ENCODE measurements at places on chromosomes 1 and 21.

DNA sequence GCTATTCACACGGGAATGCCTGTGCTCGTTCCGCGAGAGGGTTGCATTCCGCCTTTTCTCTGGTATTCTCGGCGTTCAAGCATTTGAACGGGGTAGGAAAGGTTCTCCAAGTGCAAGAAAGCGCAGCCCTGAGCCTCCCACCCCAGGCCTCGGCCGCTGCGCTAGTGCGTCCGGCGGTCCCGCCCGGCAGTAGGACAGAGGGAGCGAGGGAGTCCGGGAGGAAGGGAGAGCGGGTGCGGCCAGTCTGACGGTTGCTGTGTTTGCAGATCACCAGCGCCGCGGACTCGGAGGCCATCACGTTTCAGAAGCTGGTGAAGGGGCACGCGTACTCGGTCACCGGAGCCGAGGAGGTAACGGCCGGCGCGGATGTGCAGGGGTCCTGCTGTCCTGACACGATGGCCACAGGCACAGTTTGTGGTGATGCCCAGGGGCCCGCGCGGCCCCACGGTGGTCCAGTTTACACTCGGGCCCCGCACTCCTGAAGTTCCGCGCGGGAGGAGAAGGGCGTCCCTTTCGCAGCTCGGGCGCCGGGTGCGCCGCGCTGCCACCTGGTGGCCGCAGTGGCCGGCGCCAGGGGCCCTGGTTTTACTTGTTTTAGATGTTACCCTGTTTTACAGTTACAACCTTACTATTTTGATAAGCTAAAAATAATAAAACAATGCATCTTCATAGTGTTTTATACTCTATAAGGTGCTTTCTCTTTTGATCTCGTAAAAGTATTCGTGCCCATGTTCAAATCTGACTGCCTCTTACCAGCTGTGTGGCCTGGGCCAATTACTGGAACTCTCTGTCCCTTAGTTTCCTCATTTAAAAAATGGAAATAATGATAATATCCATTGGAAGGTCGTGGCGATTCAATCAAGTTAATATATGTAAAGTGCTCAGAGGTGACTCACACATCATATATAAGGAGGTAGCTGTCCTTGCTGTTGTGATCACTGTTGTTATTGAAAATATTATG is 36.7 kb downstream of the CAPN2 start:
- DNase-seq: peak; percentile 69

- no peak for DNase-seq
Measured at GRCh38 chr1:84143796-84144565, at the start of gene PRKACB. PRKACB (plus strand) TSS chr1:84144271; CDS start chr1:84144362, 91 bp downstream.

GRCh38 chr1:27934818-27935549 is at the start of gene SMPDL3B:
SMPDL3B (plus strand) TSS chr1:27935000; CDS start chr1:27935184, 184 bp downstream.
- DNase-seq: no peak

DNA sequence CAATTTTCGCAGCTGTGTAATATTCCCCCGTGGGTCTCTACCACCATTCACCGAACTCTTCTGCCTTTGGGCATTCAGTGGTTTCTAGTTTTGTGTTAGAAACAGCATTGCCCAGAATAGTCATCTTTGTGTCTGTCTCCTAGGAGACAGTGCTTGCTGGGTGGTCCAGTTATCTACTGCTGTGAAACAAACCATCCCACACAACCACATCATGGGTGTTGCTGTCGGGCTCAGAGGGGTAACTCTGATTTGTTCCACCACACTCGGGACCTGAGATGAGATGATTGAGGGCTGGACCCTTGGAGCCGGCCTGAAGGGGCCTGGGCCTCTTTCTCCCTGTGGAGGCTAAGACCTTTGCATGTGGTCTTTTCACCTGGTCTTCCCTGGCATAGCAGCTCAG is 427.2 kb upstream of the VAMP3 start:
- DNase-seq: no peak

- DNase-seq: no peak
Measured at GRCh38 chr1:88701275-88701674, 17.2 kb downstream of the PKN2 start.

- DNase-seq: no peak
Measured at GRCh38 chr1:230303069-230303468, 123.1 kb downstream of the PGBD5 start.

DNA sequence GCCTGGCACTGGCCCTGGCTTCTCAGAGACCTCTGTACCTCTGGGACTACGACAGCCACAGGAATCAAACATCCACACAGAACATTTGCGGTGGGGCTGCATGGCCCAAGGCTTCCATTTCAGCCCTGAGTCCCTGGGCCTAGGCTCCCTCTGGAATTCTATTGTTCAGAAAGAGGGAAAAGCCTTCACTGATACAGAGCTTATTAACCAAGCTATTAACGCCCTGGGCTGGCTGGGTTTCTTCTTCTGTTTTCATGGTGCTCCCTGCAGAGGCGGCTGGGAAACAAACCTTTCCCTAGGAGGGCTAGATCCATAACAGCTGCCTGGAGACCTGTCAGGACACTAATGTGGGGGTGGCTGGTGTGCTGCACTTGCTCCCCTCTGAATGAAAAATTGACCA is 88.2 kb downstream of the KAZN start:
- no peak for DNase-seq

- DNase-seq: no peak
Measured at GRCh38 chr1:56406821-56407220, 172.5 kb downstream of the PLPP3 start.
